GM23248 (cell line): ENCODE measurements at places on chromosomes 11 and 22. TPM values are rescaled to one million over a fixed set of nuclear protein-coding genes. Genes with fewer than 3 reads are reported as not detected.
A peak's percentile ranks its signal among the peaks of the same experiment; 100 is the strongest.

- no peak for DNase-seq
These were observed 306.6 kb downstream of the BUD13 start for GRCh38 chr11:116466191-116466590.

- DNase-seq = peak; percentile 47
These were observed at the start of gene GLB1L2 for GRCh38 chr11:134331354-134332188. TSS of gene GLB1L2 (plus strand) at chr11:134331988. CDS start at chr11:134332062, 74 bp downstream.

- DNase-seq = no peak
These were observed 6.7 kb upstream of the DNAJB13 start for GRCh38 chr11:73944085-73944484.

The FADS3 gene
- 203 and 272 TPM in 2 replicates for total RNA-seq
